Tibial nerve (tissue), 4 donors: ENCODE measurements at places on chromosomes 7 and 10. TPM values are rescaled to one million over a fixed set of nuclear protein-coding genes. Genes with fewer than 3 reads are reported as not detected.
A peak's percentile ranks its signal among the peaks of the same experiment; 100 is the strongest.

The KLLN gene
- total RNA-seq: 0.78 TPM

The HOXA2 gene
- 5.9 TPM for total RNA-seq

The PRKAR1B gene
- 4.7 TPM for total RNA-seq

GRCh38 chr10:130078120-130078519 is 32.5 kb downstream of the C10orf143 start:
- H3K4me3 ChIP-seq: no peak overlapping the region
- H3K27ac ChIP-seq: no peak overlapping the region
- H3K4me1 ChIP-seq: no peaks in the 10 kb centered on the region
- DNase-seq: no peak
- H3K36me3 ChIP-seq: peaks cover 39% of the 10 kb centered on the region
- H3K27me3 ChIP-seq: no peaks in the 10 kb centered on the region

GRCh38 chr7:90613088-90613498 is 17.0 kb downstream of the CDK14 start:
- no peaks in the 10 kb centered on the region for H3K36me3 ChIP-seq
- no peaks in the 10 kb centered on the region for H3K27me3 ChIP-seq
- no peak overlapping the region for H3K27ac ChIP-seq
- peaks cover 5% of the 10 kb centered on the region for H3K4me1 ChIP-seq
- H3K4me3 ChIP-seq: no peak overlapping the region

DNA sequence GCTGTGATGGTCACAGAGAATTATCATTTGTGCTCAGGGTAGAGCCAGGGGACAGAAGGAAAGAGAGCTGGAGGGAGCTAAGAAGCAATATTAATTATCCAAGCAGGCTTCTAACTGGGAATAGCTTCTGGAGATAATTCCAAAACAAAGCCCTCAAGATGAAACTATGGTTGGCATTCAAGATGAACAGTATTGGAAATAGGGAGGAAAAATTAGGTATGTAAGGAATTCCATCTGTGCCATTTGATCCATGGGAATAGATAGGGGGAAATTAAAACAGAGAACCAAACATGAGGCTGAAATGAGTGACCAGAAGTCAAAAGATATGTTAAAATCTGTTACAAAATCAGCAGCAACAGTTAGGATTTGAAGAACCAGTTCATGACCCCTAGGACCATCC is 75.3 kb downstream of the NDUFB2 start:
- no peak overlapping the region for H3K27ac ChIP-seq
- no peaks in the 10 kb centered on the region for H3K36me3 ChIP-seq

- peak overlapping the region; percentile 94 for H3K27ac ChIP-seq
- no peak overlapping the region for H3K4me3 ChIP-seq
- H3K27me3 ChIP-seq: no peaks in the 10 kb centered on the region
- H3K4me1 ChIP-seq: peaks cover 71% of the 10 kb centered on the region
- H3K36me3 ChIP-seq: no peaks in the 10 kb centered on the region
- DNase-seq: no peak
These were observed 66.6 kb downstream of the PWWP2B start for GRCh38 chr10:132463333-132464255.

- peaks cover 10% of the 10 kb centered on the region for H3K4me1 ChIP-seq
- no peaks in the 10 kb centered on the region for H3K36me3 ChIP-seq
- H3K27me3 ChIP-seq: no peaks in the 10 kb centered on the region
- no peak overlapping the region for H3K27ac ChIP-seq
- DNase-seq: no peak
These were observed 23.4 kb upstream of the NME8 start for GRCh38 chr7:37825038-37825437.

DNA sequence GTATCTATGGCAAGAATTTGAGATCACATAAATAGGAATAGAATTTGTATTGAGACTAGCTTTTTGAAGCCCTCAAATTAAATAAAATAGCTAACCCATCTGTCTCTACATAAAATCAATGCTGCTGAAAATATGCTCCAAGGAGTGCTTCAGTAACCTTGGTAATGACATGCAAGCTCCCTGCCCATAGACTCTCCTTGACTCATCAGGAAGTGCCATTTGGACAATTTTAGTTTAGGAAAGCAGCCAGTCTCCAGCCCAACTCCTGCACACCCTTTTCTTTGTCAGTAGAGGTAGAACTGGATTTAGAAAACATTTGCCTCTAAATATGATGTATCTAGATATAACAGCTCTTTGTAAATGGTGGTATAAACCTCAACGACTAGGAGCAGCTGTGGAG is 69.9 kb upstream of the PTPRZ1 start:
- no peaks in the 10 kb centered on the region for H3K36me3 ChIP-seq
- no peaks in the 10 kb centered on the region for H3K27me3 ChIP-seq
- DNase-seq: no peak
- peaks cover 10% of the 10 kb centered on the region for H3K4me1 ChIP-seq

DNA sequence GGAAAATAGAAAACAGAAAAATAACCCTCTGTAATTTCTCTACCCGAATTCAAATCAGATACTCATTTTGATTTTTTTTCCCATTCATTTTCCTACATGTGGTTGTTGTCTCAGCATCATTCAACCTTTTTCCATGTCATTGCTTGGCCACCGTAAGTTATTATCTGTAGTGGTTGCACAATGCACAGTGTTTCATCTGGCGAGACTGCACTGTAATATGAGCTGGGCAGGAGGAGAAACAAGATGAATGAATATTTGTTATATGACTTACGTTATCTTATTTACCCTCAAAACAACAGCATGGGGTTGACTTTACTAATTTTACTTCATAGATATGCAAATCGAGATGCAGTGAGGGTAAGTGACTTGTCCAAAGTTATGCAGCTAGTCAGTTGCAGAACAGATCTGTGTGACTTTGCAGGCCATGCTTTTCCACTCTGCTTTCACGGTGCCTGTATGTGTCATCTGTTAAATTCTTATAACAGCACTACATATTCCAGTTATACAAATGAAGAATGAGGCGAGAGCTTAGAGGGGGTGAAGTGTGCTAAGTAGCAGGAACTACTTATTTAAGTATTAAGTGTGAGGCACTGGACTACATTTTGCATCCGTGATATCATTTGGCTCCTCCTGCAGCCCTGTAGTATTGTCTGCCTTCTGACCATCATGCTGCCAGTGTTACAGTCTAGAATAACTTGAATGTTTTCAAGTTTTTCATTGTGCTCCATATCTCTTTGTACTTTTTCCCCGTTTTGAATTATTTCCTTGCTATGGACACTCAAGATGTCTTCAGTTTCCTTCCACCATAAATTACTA is 56.7 kb downstream of the ZMYND11 start:
- no peak overlapping the region for H3K27ac ChIP-seq
- H3K4me1 ChIP-seq: no peaks in the 10 kb centered on the region
- H3K4me3 ChIP-seq: no peak overlapping the region
- no peaks in the 10 kb centered on the region for H3K36me3 ChIP-seq
- H3K27me3 ChIP-seq: no peaks in the 10 kb centered on the region

GRCh38 chr10:80077869-80078447 is 507 bp upstream of the TMEM254 start:
- H3K27me3 ChIP-seq: no peaks in the 10 kb centered on the region
- peaks cover 16% of the 10 kb centered on the region for H3K4me1 ChIP-seq
- H3K4me3 ChIP-seq: peak overlapping the region; percentile 85
- no peak for DNase-seq
- peaks cover 9% of the 10 kb centered on the region for H3K36me3 ChIP-seq

DNA sequence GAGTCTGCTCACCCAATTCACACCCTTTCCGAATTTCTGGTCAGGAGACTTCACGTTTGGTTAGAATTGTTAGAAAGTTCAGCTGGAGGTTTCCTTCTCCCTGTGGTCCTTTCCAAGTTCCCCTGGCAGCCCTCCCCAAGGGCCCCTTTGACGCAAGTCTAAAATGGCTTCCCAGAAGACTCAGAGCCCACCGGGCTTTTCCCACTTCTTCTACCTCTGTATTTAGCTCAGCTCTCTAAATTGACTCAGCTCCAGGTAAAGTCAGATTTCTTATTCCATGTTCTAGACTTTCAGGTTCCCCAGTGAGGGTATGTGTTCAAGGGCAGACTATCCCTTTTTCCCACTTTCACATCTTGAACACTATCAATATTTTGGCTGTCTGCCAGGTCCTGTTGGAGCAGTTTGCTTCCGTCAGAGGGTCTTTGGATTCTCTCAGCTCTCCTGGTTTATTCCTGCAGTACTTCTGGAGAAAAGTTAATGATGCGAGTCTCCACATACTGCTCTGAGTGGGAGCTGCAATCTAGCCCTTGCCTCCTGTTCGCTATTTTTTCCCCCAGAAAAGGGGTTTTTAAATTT is 53.1 kb upstream of the ZNF273 start:
- H3K4me3 ChIP-seq: no peak overlapping the region
- H3K27ac ChIP-seq: no peak overlapping the region
- H3K4me1 ChIP-seq: no peaks in the 10 kb centered on the region
- DNase-seq: no peak
- no peaks in the 10 kb centered on the region for H3K36me3 ChIP-seq

- no peak overlapping the region for H3K4me3 ChIP-seq
- H3K27me3 ChIP-seq: no peaks in the 10 kb centered on the region
- peaks cover 6% of the 10 kb centered on the region for H3K36me3 ChIP-seq
- H3K4me1 ChIP-seq: no peaks in the 10 kb centered on the region
- DNase-seq: no peak
- no peak overlapping the region for H3K27ac ChIP-seq
These were observed 58.2 kb upstream of the PDGFA start for GRCh38 chr7:577741-578370.

GRCh38 chr7:90483251-90483650 is 13.8 kb downstream of the PTTG1IP2 start:
- H3K27ac ChIP-seq: no peak overlapping the region
- no peaks in the 10 kb centered on the region for H3K36me3 ChIP-seq
- no peak for DNase-seq
- H3K4me3 ChIP-seq: no peak overlapping the region
- no peaks in the 10 kb centered on the region for H3K27me3 ChIP-seq
- H3K4me1 ChIP-seq: no peaks in the 10 kb centered on the region
